HFFc6 (cell line): ENCODE measurements at places on chromosomes 7 and 10. TPM values are rescaled to one million over a fixed set of nuclear protein-coding genes. Genes with fewer than 3 reads are reported as not detected.

OPN4 gene
- total RNA-seq, result not detected in 3 replicates

WIPF3 gene
- not detected in 3 replicates for total RNA-seq

ATOH7 gene
- total RNA-seq, result not detected in 2 replicates

LRRD1 gene
- not detected in 3 replicates for total RNA-seq
